Kidney tubule cell (primary cell): ENCODE measurements at places on chromosomes 13 and 19.

GRCh38 chr19:42335374-42335936, 10.0 kb downstream of the MEGF8 start:
- DNase-seq: no peak

GRCh38 chr19:37977992-37978391, 71.0 kb downstream of the SIPA1L3 start:
- peak; percentile 93 for DNase-seq

- DNase-seq: no peak
Measured at GRCh38 chr19:29529646-29530539, 4.1 kb downstream of the VSTM2B start.

GRCh38 chr13:107395927-107396662, 819.2 kb downstream of the LIG4 start:
- no peak for DNase-seq

DNA sequence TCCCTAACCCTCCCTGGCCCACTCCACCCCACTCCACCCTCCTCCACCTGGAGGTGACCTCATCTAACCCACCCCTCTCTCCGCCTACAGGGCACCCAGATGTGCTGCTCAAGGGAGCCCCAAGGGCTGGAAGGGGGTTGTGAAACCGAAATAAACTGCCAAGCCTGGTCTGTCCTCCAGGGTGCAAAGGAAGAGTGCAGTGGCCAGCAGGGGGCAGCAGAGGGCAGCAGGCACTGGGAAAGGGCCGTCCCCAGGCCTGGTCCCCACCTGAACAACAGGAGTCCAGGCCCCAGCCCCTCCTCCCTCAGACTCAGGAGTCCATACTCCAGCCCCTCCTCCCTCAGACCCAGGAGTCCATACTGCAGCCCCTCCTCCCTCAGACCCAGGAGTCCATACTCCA, 8.4 kb upstream of the BCAM start:
- peak; percentile 74 for DNase-seq

DNA sequence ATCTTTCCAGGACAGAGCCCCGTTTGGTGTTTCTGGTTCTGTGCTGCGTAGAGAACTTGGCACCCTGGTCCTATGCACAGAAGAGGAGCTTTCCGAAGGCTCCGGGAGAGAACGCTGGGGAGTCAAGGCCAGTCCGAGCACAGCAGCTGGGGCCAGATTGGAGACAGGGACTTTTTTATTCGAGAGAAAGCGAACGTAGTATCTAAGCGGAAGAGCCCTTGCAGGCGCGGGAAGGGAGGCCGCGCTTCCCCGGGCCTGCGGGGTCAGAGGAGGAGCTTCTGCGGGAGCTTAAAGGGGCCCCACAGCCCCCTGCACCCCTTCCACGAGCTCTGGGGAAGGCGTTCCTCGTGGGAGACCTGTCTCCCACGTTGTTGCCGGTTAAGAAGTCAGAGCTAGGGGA, 48.6 kb upstream of the ARHGEF7 start:
- no peak for DNase-seq

- DNase-seq: no peak
Measured at GRCh38 chr13:76198568-76199163, 562.5 kb downstream of the LMO7 start.

- DNase-seq: no peak
Measured at GRCh38 chr13:111171112-111171511, 56.0 kb downstream of the ARHGEF7 start.

DNA sequence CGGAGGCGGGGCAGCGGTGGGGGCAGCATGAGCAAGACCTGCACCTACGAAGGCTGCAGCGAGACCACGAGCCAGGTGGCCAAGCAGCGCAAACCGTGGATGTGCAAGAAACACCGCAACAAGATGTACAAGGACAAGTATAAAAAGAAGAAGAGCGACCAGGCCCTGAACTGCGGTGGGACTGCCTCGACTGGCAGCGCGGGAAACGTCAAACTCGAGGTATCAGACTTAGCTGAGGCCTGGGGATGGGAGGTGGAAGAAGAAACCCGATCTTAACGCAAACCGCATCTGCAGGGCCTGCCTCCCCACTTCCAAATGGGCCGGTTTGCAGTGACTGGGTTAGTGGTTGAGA, 693 bp downstream of the RFXAP start:
- DNase-seq: no peak

- DNase-seq: peak; percentile 11
Measured at GRCh38 chr19:29084266-29084665, 128.7 kb downstream of the UQCRFS1 start.

DNA sequence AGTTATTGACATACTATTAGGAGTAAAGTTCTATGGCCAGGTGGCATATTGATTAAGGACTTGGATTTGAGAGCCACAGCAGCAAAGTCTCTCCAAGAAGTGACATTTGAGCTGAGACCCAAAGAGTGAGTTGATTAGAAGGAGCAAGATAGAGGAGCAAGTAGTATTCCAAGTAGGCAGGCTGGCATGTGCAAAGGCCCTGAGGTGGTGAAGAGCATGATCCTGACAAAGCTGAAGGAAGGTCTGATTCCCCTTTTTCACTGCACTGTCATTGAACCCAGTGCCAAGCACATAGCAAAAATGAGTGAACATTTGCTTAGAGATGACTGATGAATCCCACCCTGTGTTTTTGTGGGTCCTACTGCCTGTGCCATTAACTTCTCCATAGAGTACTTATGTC, 4.7 kb downstream of the ZNF543 start:
- no peak for DNase-seq

- DNase-seq: no peak
Measured at GRCh38 chr19:32105527-32106310, 239.7 kb upstream of the ZNF507 start.

- DNase-seq: no peak
Measured at GRCh38 chr13:46114613-46115012, 9.8 kb upstream of the CPB2 start.

- DNase-seq: peak; percentile 78
Measured at GRCh38 chr19:11821474-11822109, 7.5 kb downstream of the ZNF440 start.

- DNase-seq: no peak
Measured at GRCh38 chr19:19642506-19643157, 825 bp downstream of the GMIP start.

GRCh38 chr19:16290692-16291091, 33.9 kb upstream of the KLF2 start:
- DNase-seq: peak; percentile 11

GRCh38 chr13:32248801-32249200, 66.4 kb downstream of the ZAR1L start:
- no peak for DNase-seq

DNA sequence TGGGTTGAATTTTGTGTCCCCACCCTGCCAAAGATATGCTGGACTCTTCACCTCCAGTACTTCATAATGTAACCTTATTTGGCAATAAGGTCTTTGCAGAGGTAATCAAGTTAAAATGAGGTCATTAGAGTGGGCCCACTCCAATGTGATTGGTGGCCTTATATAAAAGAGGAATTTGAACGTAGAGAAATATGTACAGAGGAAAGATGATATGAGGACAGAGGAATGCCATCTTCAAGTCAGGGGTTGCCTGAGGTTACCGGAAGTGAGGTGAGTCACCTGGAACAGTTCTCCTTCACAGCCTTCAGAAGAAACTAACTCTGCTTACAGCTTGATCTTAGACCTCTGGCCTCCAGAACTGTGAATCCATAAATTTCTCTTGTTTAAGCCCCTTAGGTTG, 69.9 kb downstream of the GPC5 start:
- peak; percentile 69 for DNase-seq

DNA sequence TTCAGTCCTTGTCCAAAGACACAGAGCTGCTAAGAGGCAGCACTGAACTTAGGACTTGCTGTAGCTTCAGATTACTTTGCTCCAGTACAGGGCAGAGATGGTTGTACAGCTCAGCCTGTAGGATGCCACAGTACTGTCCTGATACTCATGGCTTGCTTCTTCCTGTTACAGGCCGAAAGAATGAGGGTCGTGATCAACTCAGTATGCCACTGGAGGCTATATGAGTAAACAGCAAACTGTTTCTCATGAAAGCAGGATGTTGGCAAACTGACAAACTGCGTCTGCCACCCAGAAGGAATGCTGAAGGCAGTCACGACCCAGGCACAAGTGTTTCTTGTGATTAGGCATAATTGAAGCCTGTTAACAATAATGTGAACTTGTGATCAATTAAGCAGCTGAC, 2.8 kb downstream of the ZNF749 start:
- peak; percentile 23 for DNase-seq

- peak; percentile 63 for DNase-seq
Measured at GRCh38 chr13:33236021-33236420, 49.5 kb downstream of the STARD13 start.

GRCh38 chr19:51440846-51441409, 17.3 kb downstream of the SIGLEC8 start:
- peak; percentile 6 for DNase-seq

- DNase-seq: peak; percentile 20
Measured at GRCh38 chr19:51094696-51095279, 12.1 kb upstream of the KLK14 start.

DNA sequence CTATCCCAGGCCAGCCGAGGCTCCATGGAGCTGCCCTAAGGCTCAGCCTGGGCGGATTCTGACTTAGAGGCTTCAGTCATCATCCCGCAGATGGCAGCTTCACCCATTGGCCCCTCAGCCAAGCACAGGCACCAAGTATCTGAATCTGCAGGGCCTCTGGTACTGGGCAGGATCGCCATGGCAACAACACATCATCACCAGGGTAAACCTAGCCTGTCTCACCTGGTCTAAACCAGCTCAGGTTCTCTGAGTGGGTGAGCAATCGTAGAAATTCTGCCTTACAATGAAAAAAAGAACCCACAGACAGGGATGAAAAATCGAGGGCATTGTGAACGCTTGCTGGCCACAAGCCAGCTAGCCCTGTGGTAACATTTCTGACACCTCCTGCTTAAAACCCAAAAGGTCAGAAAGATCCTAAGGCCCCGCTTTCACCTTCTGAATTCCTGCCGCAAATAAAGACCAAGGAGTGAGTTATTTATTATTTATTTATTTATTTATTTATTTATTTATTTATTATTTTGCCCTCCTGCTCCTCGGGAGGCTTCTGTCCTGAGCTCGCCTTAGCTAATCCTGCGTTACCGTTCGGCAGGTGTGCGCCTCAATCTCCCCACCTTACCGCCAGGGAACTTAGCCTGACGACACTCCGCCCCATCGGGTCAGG, 12.0 kb upstream of the CEACAM21 start:
- DNase-seq: peak; percentile 7

DNA sequence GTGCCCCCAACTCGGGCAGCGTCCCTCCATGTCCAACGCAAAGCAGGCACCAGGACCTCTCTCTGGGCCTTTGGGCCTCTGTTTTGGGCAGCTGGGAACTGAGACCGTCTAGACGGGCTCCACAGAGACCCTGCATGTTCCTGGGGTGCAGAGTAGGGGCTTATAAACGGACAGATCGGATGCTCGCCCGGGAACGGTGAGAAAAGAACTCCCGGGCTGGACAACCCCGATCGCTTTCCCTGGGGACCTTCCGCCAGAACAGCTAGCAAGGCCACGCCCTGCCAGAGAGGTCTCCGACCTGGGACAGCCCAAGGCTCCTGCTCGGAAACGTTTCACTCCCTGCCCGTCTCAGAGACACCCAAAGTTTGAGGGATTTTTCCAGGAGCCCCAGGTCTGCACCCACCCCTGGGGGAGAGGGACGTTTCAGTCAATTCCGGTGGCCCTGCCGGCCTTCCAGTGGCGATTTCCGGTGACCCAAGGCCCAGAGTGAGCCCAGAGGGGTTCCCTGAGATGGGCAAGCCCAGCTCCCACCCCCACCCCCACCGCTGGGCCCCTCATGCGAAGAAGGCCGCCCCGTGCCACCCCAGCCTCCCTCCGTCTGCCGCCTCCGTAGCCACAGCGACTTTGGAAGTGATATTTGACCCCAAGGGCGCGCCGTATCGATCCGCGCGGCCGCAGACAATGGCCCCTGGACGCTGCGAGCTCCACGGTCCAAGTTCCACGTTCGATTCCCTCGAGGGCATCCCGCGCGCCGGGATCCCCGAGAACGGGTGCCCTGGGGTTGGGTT, 1.7 kb downstream of the NR2F6 start:
- peak; percentile 65 for DNase-seq

GRCh38 chr13:39737047-39737446, 81.6 kb downstream of the COG6 start:
- DNase-seq: no peak

- DNase-seq: no peak
Measured at GRCh38 chr13:111385183-111385857, 64.9 kb downstream of the TEX29 start.

- DNase-seq: no peak
Measured at GRCh38 chr19:11704626-11705025, 34.1 kb downstream of the ZNF823 start.

- DNase-seq: peak; percentile 69
Measured at GRCh38 chr13:46160471-46161066, 21.4 kb downstream of the LCP1 start.

- DNase-seq: no peak
Measured at GRCh38 chr13:99987154-99988019, 5.8 kb downstream of the ZIC2 start.

DNA sequence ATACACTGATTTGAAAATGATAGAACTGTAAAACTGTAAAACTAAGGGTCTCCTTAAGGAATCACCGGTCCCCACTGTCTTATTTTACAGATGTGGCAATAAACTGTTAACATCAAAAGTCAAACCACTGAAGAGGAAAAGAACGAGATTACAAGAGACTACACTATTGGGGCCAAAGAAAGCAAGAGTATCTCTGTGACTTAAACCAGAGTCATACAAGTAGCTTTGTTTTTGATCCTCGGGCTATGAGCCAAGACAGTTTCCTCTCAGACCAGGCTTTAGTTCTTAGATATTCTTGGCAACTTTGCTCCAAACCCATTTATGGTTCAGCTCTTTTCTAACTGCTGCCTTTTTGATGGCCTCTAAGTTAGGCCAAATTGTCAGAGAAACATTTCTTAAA, 113.8 kb downstream of the TBC1D4 start:
- peak; percentile 82 for DNase-seq

GRCh38 chr13:42895776-42896175, 96.3 kb downstream of the EPSTI1 start:
- DNase-seq: no peak

DNA sequence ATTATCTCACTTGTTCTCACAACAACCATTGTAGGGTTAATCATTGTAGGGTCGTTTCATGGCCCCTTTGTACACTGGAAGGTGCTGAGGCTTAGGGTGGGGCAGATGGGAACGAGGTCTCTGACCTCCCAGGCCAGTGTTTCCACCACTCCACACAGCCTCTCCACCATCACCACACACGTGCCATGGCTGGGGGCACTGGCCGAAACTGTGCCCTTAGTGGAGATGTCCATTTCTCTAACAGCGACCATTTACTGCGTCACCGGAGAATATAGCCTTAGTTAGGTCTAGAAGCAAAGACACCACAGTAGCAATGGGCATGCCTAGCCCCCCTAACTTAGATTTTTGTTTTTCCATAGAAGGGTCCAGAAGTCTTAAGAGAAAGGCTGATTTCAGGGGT, 36.5 kb downstream of the COL4A1 start:
- DNase-seq: no peak
